Brain microvascular endothelial cell (primary cell): ENCODE measurements at places on chromosomes 4 and X.

- DNase-seq: no peak
These were observed 164.2 kb downstream of the PDGFRA start for GRCh38 chr4:54393243-54393642.

- DNase-seq: no peak
These were observed 6.9 kb upstream of the SRPK3 start for GRCh38 chrX:153773741-153774575.

DNA sequence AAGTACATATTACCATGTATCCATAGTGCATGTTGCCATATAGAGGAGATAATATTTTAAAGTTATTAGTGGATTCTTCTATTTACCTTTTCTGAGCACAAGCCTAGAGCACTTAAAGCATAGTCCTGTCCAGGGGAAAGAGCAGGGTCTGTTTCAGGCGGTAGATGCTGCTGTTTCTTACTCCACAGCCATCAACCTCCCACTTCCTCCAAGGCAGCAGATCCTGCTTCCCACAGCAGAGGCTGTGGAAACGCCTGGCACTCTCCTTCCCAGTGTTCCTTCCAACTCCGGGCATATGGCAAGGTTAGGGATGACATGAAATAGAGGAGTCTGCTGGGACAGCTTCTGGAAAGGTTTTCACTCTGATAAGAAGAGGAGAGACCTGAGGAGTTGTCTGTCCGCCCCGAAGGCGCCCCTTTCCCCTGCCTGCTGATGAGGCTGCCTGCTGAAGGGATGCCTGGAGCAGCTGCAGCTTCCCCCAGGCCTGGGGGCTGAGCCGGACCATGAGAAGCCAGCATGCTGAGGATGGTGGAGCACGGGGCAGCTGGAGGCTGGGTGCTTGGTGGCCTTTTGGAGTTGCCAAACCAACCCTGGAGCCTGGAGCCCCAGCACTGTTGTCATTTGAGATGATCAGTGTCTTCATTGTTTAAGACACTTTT, 43.9 kb upstream of the SLC25A4 start:
- no peak for DNase-seq

GRCh38 chrX:112147206-112147605, 64.6 kb upstream of the TRPC5 start:
- no peak for DNase-seq

GRCh38 chr4:142817442-142817841, 28.7 kb downstream of the INPP4B start:
- DNase-seq: peak; percentile 88

- DNase-seq: no peak
These were observed 125.7 kb downstream of the ZC4H2 start for GRCh38 chrX:64850371-64851082.

DNA sequence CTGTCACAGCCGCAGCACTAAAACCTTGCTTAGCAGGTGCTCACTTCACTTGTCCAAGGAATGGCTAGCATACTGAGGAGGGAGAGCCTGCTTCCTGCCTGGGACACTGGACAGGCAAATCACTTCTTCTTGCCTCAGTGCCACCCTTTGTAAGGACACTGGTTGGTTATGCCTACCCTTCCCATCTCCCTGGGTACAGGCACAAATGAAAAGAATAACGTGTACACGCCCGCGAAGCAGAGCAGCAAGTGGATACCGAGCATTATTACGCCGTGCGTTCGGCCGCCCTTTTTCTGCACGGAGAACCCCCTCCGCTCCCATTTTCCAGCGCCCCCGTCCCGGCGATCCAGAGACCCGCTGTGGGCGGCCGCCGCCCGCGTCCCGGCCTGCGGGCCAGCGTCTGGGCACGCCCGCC, 338 bp upstream of the KLHL2 start:
- DNase-seq: peak; percentile 8

GRCh38 chr4:53919535-53919934, 144.9 kb downstream of the CHIC2 start:
- no peak for DNase-seq

DNA sequence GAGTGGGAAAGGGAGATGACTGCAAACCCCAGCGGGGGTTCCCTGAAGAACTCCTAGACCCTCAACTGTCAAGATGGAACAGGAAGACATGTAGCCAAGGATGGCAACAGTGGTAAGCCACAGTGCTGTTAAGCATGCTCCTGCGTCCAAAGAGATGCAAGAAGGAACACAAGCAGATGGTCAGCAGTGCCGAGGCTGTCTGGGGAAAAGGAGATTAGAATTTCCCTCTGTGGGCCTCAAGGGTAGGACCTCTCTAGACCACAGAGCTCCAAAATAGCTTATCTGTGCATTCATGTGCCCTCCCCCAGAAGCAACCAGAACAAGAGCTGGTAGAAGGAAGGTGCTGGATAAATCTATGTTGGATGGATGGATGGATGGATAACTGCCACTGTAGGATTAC, 82.0 kb upstream of the CPEB2 start:
- DNase-seq: no peak

DNA sequence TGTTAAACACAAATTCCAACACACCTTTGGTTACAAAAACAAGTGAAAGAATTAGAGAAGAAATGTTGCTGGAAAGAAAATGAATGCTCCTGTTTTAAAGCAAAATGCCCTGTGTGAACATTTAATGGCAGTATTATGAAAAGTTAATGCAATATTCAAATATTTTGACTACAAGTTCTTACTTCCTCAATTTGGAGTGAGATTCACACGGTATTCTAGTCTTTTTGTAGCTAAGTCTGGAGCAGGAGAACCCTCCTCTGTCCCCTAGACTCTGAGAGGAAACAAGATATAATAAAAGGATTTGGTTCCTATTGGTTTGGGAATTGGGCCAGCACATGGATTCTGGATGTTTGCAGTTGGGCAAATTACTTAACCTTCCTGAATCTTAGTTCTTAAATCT, 12.7 kb downstream of the MAD2L1 start:
- DNase-seq: no peak

GRCh38 chrX:107452581-107452980, 3.1 kb downstream of the FRMPD3 start:
- DNase-seq: no peak

DNA sequence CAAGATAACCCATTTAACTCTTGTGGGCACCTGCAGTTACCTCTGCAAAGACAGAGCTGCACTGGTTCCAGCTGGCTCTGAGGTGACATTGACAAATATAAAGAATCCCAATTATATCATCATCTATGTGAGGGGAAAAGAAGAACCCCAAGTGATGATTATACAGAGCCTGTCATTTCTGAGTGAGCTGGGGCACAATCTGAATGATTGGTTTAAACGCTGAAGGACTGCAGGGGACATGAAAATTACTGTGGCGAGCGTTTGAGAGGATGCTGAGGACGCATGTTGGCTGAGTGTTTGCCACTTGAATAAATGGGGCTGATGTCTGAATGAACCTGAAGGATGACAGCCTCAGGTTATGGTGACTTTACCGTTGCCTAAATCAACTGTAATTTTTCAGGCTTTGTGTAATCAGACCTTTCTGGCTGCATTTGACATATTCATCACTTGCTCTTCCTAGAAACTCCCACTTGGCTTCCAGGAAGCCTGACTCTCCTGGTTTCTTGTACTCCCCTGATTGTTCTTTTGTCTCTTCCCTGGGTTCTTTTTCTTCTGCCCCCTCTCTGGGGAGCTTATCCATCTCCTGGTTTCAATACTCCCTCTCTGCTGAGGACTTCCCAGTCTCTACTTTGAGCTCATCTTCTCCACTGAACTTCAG, 4.1 kb upstream of the HSD17B10 start:
- no peak for DNase-seq

DNA sequence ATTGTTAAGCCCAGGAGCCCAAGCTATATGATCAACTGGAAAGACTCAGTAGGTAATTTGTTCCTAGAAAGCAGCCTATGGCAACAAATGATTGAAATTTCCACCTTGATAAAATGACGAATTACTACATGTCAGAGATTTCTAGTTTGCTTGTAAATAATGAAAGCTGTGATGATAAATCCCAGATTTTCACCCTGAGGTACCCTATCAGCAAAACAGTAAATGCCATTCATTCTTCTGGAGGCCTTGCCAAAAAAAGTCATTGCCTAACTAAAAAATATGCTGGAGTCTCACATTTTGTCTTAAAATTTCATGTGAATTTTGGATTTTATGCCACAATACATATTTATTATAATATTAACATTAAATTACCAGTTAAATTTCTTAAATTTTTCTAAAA, 71.3 kb downstream of the PPEF2 start:
- no peak for DNase-seq

GRCh38 chrX:40374486-40374885, 206.3 kb upstream of the ATP6AP2 start:
- DNase-seq: no peak

DNA sequence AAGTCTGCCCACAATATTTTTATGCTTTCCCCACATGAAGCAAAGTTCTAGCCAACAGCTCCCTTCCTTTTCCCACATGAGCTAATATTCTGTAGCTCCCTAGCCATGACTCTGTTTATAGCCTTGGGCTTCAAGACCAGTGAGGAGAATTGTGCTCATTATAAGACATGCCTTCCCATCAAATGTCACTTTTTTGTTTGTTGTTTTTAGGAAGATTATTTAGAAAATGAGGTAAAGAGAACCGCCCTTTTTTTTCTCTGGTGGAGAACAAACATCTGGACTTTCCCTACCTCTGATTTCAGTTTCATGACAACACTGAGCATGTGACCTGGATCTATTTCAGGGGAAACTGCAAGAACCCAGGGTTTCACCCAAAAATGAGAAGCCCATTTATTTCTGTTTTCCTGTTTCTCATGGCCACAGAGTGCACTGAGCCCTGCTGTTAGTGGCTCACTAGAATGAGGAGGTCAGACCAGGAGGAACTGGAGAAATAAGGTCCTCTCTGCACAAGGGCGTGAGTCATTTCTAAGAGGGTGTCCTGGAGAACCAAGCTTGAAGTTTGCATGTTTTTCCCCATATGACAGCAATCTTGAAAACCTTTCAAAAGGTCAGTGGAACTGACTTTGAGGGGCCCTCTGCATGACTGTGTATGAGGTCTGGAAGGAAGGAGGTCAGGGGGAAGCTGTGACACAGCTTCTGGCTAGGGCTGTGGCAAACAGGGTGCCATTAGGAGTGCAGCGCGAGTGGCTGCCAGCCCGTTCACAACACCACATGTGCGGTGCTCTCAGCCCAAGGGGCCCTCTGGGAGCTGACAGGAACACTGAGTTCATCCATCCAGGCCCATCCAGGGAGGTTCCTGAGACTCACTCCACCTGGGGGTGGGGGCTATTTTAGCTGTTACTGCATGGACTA, 55.2 kb downstream of the CHST7 start:
- peak; percentile 35 for DNase-seq

- DNase-seq: peak; percentile 6
These were observed 156.3 kb downstream of the BCOR start for GRCh38 chrX:39941332-39941920.

GRCh38 chr4:1172228-1172851, at the start of gene SPON2:
Gene SPON2, minus strand, starts transcription at chr4:1172583.
- DNase-seq: no peak

DNA sequence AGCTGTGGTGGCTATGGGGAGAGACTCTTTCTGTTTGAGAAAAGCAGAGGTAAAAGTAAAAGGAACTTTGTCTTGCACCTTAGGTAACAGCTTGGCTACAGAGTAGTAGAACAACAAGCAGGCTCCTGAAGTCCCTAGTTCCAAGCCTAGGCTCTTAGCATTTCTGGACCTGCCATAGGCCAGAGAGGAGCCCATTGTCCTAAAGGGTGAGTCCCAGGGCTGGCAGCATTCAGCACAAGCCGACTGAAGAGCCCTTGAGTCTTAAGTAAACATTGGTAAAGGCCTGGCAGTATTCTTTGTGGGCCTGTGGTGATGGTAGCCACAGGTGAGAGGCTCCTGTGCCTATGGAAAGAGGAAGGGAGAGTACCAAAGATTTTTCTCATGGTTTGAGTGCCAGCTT, 38.2 kb downstream of the CSN3 start:
- no peak for DNase-seq

- no peak for DNase-seq
These were observed 59.0 kb downstream of the ANXA10 start for GRCh38 chr4:168151327-168151726.

DNA sequence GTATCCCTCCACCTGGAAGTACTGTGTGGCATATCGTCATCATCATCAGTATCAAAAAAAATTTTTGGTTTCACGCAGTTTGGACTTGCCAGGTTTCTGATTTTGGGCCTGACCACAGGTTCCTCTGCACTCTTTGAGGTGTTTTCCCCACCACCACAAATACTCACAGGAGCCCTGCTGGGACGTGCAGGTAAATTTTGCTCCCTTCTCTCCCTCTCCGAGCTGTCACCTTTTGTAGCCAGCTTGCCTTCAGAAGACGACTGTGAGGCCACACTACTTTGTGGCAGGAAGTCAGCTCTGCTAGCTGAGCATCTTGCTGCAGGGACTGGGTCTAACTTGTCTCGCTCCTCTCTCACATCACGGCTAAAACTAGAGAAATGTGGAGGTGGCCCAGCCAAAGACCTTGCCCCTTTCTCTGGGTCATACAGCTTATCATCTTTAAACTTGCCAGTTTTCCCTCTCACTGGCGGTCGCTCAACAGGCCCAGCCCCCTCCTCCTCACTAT, 2.8 kb downstream of the PJA1 start:
- DNase-seq: no peak

DNA sequence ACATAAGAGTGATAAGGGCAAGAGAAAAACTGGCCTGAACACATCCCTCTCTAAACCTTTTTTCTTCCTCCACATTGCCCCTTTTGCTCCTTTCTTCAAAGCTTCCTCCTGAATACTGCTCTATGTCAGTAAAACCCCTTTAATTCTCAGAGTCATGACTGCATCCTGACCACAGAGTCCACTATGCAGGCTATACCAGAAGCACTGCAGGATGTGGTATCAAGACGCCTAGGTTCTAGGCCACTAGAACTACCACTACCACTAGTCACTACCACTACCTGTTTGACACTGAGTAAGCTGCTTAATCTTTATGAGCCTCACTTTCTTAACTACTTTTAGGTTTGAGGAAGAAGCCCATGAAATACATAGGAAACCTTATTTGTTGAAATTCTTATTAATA, 38.7 kb downstream of the ARHGEF9 start:
- DNase-seq: peak; percentile 23

DNA sequence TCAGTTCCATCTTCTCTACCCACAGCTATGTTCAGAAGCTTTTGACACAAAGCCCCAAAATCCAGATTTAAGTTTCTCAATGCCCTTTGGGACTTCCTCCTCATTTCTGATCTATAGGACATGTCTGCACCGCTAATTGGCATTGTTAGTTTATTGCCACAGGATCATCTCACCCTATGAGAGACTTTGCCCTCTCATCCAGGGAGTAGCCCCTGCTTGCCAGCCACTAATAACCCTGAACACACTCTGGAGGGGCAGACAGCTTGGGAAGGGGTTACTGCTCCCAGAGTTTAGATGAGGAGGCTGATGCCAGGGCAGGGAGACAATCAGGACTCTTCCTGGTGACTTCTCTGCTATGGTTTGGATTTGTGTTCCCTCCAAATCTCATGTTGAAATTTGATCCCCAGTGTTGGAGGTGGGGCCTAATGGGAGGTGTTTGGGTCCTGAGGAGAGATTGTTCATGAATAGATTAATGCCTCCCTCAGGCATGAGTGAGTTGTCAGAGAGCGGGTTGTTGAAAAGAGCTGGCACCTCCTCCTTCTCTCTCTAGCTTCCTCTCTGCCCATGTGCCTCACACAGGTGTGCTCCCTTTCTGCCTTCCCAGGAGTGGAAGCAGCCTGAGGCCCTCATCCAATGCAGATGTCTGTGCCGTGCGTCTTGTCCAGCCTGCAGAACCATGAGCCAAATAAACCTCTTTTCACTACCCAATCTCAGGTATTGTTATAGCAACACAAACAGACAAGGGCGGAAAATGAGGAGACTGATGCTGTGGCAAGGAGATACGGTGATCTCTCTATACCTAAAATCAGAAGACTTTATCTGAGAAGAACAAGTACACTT, 3.6 kb upstream of the SCARB2 start:
- no peak for DNase-seq

GRCh38 chr4:178611062-178611461, 1168.8 kb upstream of the AGA start:
- no peak for DNase-seq

- DNase-seq: no peak
These were observed 2.3 kb downstream of the FAM47C start for GRCh38 chrX:37010496-37010895.
